ENCODE measurements at places on chromosomes 2 and 18.

DNA sequence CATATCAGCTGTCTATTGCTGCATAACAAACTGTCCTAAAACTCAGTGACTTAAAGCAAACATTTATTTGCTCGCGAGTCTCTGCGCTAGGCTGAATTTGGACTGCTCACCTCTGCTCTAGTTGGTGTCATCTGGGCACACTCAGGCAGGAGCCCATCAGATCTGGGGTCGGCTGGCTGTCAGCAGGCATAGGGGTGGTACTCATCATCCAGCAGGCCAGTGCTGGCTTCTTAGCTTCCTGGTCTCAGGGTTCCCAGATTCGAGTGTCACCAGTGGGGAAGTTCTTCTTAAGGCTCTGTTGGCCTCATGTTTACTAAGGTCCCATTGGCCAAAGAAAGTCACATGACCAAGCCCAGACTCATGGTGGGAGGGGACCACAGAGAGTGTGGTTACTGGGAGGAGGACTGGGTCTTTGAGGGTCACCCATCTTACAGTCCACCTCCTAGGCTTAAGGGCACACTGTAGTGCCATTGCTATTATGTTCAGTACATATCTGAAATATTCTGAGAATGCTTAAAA is 71.6 kb upstream of the ATG16L1 start:
- no peak for DNase-seq

GRCh38 chr18:11955239-11956029 is 25.9 kb upstream of the IMPA2 start:
- DNase-seq = peak; percentile 89

DNA sequence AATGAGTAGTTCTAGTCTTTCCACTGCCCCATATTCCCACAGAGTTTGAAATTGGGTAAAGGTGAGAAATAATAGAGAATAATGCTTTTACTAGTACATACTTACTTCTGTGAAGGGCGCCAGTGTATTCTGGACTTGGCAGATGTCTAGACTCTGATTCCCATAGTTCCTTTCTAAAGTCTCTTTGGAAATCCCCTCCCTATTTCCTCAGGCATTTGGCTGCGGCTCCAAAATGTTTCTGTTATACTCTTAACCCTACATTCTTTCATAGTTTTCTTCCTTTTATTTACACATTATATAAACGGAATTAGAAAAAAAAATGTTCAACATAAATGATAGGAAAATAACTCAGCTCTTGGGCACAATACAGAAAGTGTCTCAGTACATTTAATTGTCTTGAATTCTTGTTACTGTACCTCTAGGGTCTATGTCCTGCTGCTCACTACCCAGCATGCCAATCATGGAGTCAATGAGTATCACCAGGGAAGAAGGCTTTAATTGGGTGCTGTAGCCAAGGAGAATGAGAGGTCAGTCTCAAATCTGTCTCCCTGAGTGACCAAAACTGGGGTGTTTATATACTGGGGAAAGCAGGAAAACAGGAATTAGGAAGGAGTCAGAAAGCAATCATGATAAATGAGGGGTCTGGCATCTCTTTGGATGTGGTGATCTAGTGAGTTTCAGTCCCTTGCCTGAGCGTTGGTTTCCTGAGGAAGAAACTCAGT is 147.8 kb upstream of the MMADHC start:
- no peak for DNase-seq

- DNase-seq = no peak
These were observed 466.3 kb upstream of the RAB12 start for GRCh38 chr18:8142932-8143331.

DNA sequence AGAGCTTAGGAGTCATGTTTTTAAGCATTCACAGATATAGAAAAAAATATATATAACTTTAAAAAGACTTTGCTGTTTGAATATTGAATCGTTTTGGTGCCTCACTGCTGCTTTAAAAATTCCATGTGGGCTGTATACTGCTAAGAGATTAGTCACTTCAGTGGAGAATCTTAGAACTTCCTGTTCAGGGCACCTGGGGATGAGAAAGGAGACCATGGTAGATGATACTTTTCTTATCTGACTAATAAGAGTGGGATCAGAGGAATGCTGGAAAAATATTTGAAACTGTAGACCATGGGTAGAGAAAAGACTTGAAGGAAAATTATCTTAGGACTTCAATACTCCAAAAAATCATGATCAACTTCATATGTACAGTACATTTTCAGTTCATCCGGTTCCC is 442.2 kb upstream of the SETBP1 start:
- DNase-seq = no peak

- no peak for DNase-seq
These were observed 23.6 kb downstream of the CPO start for GRCh38 chr2:206962966-206963365.

DNA sequence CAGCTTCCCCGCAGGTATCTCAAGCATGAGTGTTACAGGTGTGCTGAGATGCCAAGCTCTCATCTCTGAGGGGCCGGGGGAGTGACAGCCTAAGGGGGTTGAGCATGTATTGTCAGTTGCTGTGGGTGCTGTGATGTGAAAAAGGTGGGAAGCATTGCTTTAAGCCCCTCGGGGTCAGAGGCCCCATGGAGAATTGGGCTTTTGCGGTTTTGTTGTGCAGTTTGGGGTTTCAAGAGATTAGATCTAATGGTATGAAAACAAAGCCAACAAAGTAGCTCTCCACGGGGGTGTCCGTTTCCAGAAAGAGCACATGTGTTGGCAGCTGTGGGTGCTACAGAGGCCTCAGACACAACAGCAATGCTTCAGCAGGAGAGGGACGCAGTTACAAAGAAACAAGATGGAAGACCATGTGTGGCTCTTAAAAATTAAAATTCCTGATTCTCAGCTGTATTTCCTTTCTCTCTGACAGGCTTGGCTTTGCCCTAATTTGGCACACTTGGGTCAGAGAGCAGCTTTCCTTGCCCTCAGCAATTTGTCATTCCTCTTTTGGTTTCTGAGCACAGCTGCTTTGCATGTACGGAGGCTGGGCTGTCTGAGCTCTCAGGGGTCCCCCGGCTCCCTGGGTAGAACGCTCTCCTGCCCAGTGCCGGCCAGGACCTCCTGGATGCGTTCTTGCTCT is 69.9 kb downstream of the TMEM247 start:
- no peak for DNase-seq

GRCh38 chr18:8706791-8707555 is 1.6 kb downstream of the MTCL1 start:
- DNase-seq = peak; percentile 87

DNA sequence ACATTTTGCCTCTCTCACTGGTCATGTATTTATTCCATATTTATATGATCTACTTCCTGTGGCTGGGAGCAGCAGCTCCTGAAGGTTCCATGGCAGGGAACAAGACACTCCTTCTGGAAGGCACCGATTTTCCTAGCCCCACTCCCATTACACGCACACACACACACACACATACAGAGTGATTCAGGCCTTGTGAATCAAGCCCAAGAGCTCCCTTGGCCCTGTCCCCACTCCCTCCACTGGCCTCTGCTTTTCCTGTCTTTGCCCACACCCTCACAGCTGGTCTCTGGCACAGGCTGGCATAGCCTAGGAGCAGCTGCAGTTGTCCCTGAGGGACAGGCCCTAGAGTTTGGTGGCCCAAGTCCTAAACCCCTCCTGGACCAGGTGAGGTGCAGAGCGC is 201.7 kb downstream of the NAPG start:
- DNase-seq = no peak

DNA sequence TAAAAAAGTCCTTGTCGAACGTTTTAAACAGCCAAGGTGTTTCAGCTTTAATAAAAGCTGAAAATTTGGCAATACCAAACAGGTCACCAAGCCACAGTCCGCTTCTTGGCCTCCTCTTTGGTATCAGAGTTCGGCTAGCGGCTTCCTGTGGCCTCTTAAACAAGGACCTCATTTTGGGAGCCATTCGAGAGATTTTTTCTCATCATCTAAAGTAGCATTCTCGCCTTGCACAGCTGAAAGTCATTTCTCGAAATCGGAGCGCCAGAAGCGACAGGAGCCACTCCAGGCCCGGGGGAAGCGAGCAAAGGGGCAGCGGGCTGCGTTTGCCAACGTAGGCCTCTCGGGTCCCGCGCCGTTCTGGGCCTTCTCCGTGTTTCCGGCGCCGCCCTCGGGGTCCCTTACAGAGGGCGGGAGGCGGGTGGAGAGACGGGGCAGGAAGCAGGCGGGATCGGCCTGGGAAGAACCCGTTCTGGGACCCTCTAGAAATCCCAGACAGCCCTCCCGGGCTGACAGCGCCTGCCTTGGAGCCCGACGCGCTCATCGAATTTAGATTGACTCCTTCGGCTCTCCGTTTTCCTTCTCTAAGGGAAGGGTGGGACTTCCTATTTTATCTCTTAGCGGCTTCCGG is 522 bp upstream of the ZNF407 start:
- peak; percentile 87 for DNase-seq

DNA sequence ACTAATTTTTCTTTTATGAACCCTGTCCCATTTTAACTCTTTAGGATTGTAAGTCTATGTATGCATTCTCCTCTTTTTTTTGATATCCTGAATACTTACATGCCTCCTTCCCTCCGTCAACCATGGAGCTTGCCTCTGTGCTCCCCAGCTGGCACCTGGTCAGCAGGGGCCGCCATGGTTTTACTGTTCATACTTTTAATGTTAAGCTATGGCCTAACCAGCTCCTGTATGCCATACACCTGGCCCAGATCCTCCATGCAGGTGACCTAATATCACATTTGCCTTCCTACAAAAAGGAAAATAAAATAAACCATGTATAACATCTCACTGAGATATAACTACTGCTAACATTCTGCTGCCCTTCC is 283.1 kb upstream of the TRIB2 start:
- no peak for DNase-seq

GRCh38 chr2:57479981-57480380 is 566.6 kb upstream of the VRK2 start:
- no peak for DNase-seq

DNA sequence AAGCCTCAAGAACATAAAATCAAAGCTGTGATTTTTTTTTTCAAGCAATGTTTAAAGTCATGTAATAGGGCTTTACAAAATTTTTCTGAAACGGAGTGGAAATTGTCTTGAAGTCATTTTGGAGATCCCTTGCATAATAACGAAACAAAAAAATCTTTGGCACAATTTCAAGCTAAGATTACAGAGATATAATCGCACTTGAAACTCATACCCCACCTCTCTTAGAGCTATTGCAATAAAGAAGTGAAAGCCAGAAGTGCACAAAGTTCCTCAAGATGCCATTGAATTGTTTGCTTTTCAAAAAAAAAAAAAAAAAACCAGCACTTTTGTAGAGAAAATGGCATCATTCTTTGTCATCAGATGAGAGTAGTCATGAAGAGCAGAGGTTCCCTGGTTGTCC is 152.3 kb downstream of the PAX3 start:
- DNase-seq = no peak

- no peak for DNase-seq
These were observed 121.3 kb downstream of the DYM start for GRCh38 chr18:49339146-49339545.

- peak; percentile 87 for DNase-seq
These were observed 2.9 kb upstream of the ATOH8 start for GRCh38 chr2:85750587-85751575.

DNA sequence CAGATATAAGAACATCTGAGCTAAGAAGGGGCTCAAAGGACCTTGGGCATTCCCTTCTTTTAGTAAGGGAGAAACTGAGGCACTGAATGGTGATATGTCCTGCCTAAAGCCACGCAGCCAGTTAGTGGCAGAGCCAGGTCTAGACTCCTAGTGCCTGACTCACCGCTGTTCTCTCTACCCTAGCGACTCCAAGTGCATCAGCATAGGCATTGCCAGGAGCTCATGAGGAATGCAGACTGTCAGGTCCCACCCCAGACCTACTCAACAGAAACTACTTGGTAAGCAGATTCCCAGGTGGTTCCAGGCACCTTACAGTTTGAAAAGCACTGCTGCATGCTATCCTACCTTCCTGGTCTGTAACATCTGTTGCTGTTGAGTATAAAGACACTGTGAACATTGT is 158.9 kb downstream of the MSH2 start:
- no peak for DNase-seq

DNA sequence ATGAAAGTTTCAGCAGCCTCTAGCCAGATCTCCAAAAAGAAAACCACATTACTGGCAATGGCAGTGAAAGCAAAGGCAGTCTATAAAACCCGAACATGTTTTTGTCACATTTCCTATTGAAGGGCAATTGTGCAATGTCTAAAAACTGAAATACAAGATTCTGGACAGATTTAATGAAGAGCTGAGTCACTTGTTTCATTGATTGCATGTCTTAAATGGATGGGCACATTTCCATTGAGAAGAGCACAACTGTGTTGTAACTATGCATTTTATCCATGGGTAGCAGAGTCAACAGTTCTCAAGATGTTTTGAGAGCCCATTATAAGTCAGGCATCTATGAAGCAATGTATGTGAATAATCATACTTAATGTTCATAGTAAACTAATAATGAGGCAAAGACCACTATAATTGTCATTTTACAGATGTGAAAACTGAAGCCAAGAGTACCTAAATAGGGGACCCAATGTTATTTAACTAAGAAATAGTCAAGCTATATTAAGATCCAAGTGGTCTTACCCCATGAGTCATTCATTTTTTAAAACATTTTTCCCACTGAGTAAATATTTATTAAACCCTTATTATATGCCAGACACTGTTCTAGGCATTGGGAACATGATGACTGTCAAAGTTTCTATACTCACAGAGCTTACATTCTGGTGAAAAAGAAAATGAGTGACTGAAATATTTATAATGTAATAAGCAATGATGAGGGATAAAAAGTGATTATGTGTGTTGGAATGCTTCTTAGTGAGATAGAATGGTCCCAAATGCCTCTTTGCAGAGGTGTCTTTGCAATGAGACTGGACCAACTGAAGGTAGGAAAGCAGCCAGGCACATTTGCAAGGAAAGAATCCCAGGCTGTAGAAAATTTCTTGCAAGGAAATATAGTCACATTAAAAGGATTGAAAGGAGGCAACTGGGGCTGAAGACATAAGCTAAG is 818.9 kb upstream of the ACVR2A start:
- DNase-seq = no peak

DNA sequence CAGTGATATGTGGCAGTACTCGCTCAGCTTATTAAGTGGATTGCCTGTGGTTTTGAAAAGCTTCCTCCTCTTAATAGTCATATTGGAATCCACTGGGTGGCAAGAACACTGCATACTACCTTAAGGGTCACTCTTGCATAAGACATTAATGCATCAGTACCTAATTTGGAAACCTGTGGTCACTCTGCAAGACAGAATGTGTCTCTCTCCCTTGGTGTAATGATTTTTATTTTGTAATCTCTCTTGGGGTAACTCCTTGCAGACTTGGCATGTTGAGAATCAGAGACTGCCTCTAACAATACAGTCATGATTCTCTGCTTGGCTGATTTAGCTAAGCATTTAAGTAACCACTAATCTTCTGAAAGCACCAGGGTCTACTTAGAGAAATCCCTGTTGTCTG is 33.0 kb upstream of the IER3IP1 start:
- no peak for DNase-seq

GRCh38 chr2:34104601-34105000 is 505.5 kb upstream of the FAM98A start:
- DNase-seq = no peak

GRCh38 chr2:204072443-204073324 is 136.1 kb downstream of the ICOS start:
- DNase-seq = no peak

DNA sequence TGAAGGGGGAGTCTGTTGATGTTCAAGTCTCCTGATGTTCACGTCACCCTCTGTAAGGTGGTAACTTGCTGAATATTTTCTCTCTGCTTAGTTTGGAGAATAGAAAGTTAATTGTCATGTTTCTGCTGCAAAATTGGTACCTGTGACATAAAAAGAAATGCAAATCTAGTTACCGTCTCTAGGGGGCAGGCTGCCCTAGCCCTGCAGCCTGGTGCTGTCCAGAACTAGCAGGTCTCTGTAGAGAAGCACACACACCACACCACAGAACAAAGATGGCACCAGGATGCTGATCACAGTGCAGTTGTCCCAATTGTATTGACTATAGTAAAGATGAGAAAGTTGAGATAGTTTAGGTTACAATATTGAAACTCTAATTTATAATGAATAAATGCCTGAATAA is 47.0 kb downstream of the SLC9A4 start:
- no peak for DNase-seq
